Right atrium auricular region (tissue), 2 donors: ENCODE measurements at places on chromosomes 5 and 9.
A peak's percentile ranks its signal among the peaks of the same experiment; 100 is the strongest.

GRCh38 chr5:111353035-111353434 lies 128.9 kb downstream of the CAMK4 start:
- DNase-seq, result no peak

- no peak for DNase-seq
Observed at GRCh38 chr5:14097998-14098471, 45.1 kb upstream of the TRIO start.

DNA sequence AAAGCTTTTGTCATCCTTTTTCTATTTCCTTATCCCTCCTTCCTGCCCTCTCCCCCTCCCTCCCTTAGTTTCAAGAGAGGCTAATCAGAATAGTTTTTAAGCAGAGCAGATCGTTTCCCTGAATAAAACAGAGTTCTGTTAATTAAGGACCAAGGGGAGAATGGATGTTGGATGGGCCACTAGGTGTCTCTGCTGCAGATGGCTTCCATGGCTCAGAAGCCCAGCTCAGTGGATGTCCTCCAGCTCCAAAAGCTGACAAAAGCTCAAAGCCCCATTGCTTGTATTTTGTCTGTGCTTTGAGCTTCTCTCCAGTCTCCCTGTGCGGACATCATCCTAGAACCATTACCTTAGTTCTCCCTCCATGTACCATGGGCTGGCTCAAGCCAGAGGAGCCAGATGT lies 21.0 kb upstream of the NPR3 start:
- no peak for DNase-seq

GRCh38 chr5:98513380-98513779 lies 260.1 kb upstream of the RGMB start:
- DNase-seq, result no peak

DNA sequence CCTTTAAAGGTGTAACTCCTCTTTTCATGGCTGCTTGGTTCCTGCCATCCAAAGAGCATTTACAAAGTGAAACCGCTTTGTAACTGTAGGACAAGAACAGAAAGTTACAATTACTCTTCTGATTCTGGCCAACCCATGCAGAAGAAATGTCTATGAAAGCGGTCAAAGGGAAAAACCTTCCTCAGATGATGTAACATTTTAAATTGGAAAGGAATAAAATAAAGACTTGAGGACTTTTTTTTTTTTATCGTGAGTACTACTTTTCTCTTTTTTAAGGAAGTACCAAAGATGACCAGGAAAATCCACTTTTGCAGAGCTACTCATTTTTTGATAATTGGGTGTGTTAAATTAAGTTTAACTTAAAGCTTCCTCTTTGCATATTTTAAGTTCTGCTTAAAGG lies 13.0 kb upstream of the C9orf72 start:
- DNase-seq, result no peak

GRCh38 chr9:33924978-33925797 lies 108.2 kb downstream of the UBE2R2 start:
- DNase-seq, result peak; percentile 72

DNA sequence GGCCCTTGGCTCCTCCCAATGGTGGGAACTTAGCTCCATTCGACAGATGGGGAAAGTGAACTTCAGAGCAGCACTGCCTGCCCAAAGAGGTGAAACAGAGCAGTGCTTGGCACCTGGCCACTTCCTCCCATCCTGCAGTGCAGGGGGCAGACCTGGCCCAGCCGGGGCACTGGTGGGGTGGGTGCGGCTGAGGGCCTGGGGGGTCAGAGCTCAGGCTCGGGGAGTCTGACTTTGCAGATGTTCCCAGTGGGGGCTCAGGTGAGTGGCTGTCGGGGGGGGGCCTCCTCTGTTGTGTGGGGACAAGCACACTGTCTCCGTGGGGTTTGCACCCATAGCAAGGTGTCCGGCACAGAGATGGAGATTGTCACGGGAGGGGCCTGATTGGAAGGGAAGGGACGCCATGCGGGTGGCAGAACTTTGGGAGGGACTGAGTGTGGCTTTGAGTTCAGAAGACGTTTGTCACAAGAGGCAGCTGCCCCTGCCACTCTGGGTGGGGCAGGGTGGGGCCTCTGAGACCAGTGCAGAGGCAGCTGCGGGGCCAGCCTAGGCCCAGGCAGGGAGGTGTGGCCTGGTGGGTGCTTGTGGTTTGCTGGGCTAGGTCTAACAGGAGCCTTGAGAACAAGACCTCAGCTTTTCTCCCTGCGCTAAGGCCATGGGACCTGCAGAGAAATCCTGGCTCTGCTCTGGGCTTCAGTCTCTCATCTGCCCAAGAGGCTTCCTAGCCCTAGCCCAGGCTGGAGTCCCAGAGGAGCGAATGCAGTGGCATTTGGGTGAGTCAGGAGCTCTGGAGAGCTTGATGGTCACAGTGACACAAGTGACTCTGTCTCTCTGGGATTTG lies 2.5 kb downstream of the MYMK start:
- DNase-seq, result no peak

DNA sequence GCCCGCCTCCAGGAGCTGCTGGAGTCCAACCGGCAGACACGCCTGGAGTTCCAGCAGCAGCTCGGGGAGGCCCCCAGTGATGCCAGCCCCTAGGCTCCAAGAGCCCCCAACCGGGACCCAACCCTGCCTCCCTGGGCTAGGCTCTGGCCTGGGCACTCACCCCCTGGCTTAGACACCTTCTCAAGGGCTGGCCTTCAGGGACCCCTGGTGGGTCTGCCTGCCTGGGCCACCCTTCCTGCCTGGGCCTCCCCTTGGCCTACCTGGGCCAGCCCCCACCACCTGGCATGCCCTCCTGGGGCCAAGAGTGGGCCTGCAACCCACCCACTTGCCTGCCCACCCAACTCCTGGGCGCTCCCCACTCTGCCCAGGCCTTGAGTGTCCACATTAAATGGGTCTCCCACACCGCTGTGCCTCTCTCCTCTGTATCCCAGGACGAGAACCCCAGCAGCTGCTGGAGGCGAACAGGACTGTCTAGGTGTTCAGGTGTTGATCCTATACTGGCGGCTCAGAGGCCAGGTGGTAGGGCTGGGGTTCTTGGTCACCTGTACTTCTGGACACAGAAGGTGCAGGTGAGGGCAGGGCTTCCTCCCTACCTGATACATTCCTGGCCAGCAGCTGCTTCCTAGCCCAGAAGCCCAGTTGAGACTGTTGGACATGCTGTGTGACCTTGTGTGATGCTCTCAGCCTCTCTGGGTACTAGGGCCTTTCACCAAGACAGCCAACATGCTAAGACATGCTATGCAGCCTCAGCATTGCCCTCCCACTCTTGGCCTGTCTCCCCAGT lies 3.6 kb downstream of the BBLN start:
- no peak for DNase-seq

DNA sequence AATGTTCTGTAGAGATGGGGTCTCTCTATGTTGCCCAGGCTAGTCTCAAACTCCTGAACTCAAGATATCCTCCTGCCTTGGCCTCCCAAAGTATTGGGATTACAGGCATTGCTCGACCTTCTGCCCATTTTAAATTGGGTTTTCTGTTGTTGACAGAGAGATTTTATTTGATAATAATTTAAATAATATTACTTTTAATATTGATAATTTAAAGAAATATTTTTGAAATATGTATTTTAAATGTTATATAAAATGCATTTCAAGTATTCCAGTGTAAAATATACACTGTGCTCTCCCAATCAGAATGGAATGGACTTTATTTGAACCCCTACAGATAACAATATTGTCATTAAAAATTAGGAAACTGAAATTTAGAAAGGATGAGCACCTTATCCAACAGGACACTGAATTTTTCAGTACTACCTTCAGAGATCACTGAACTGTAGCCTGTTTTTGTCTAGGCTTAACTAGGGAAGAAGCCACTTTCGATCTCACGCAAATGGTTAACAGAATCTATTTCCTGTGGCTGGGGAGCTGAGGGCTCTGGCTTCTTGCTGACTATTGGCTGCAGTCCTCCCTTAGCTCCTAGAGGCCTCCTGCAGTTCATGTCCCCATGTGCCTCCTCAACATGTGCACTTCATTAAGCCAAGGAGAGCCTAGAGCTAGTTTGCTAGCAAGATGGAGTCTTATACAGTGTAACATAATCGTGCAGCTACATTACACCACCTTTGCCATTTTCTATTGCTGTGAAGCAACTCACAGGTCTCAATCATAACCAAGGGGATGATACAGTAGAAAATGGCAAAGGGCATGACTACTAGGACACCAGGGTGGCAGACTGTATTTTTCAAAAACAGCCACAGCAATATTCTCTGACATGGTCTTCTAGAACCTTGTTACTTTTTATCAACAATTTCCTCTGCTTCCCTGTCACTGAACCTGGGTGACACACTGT lies 150.0 kb downstream of the CDC42SE2 start:
- no peak for DNase-seq

DNA sequence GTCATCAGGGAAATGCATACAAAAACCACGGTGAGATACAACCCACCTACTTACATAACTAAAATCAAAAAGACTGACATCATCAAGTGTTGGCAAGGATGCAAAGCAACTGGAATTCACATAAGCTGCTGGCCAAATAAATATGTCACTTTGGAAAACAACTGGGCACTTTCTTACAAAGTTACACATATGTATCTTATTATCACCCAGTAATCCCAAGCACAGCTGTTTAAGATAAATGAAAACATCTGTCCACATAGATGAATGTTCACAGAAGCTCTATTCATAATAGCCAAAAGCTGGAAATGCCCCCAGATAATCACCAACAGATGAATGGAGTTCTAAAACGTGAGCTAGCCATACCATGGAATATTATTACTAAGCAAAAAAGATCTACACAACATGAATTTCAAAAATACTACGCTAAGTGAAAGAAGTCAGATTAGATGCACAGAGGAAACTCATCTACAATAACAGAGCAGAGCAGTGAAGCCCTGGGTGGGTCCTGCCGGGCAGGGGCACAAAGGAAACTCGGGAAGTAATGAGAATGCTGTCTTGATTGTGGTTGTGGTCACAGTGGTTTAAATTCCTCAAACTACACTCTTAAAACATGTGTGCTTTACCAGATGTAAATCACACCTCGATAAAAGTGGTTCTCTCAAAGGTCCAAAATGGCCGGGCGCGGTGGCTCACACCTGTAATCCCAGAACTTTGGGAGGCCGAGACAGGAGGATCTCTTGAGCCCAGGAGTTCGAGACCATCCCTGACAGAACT lies 8.5 kb downstream of the CAMSAP1 start:
- no peak for DNase-seq

GRCh38 chr9:107283623-107284616 lies 841 bp downstream of the RAD23B start:
- DNase-seq, result no peak

DNA sequence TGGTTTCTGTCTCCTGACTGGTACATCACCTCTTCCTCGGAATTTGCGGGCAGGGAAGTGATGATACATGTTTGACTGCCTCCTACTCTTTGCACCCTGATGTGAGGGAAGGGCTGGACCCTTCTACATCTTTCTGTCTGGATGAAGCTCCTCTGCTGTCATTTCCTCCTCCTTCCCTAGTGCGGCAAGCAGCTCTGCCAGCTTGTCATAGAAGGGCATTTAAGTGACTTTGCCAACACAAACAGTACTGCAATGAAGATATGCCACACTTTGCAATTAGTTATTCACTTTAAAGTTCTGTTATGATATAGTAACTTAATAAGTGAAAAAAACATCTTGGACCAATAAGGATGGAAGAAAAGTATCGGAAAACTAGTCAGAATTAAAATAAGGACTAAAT lies 48.5 kb upstream of the ABL1 start:
- DNase-seq, result no peak

DNA sequence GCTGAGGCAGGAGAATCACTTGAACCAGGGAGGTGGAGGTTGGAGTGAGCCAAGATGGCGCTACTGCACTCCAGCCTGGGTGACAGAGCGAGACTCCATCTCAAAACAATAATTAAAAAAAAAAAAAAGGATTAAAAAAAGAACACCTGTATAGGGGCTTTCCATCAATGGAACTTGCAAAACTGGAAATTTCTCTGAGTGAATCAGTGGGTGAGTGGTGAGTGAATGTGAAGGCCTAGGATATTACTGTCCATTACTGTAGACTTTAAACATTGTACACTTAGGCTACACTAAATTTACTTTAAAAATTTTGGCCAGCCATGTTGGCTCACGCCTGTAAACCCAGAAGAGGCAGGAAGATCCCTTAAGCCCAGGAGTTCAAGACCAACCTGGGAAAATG lies 5.7 kb upstream of the RARS1 start:
- DNase-seq, result no peak

- no peak for DNase-seq
Observed at GRCh38 chr9:121038804-121039203, 11.3 kb downstream of the C5 start.

DNA sequence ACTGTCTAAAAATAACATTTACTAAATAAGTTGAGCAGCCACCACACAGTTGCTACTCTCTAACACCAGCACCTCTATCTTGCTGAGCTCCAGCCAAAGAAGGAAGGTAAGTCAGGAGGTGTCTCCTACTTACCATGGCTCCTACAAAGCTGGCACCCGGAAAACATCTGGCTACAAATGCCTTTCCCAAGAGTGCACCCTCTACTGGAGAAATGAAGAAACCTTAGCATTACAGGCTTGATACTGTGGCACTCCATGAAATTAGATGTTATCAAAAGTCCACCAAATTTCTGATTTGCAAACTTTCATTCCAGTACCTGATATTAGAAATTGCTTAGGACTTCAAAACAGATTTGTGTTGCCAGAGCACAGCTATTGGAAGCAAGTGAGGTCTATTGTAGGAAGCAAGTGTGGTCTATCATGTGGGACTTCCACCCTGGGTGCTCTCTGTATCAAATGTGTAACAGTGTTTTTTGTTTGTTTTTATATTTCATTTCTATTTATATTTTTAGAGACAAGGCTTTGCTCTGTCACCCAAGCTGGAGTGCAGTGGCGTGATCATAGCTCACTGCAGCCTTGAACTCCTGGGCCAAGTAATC lies 25.7 kb upstream of the RFK start:
- no peak for DNase-seq

DNA sequence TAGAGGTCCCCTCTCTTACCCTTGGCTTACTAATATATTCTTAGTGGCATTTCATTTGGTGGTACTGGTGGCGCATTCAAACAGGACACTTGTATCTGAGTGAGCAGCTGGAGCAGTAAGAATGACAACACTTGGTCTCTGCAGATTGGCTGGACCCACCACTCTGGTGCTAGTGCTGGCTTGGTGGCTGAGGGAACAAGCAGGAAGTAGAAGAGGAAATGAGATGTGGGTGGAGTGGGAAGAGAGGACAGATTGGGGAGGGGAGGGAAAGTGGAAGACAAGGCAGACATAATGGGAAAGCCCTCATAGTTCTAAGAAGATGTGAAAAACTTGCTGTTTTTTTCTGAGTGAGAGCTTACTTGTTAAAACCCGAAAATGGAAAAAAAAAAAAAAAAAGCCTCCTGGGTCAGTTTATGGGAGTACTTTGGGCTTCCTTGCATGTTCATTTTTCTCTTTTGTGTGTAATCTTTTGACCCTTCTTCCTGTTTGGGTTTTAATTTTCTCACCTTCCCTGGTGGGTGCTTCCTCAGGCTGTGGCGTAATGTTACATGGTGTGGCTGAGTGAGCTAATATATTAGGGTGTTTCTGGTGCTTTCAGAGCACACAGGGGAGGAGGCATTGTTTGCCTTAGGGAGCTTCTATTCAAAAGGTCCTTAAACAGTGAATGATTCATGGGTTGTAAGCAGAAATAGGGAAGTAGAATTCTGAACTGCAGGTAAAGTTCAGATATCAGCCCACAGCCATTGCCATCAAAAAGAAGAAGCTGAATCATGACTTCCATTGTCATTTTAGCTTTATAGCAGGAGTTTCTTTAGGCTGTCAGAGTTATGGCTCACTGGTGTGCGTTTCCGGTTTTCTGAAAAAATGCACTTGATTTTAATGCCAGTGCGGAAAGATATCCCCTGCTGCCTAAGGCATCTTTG lies 52.3 kb downstream of the TLE4 start:
- peak; percentile 68 for DNase-seq
